ENCODE measurements at places on chromosomes 4 and X. TPM values are rescaled to one million over a fixed set of nuclear protein-coding genes. Genes with fewer than 3 reads are reported as not detected.

Gene GPC4
- 2.0 TPM for total RNA-seq

Gene XAGE1A
- not detected for total RNA-seq

Gene NHSL2
- under 0.01 TPM for total RNA-seq

Gene MAGEB17
- not detected for total RNA-seq

Gene STS
- total RNA-seq: 0.86 TPM

Gene GIMD1
- not detected for total RNA-seq

Gene ADGRG4
- not detected for total RNA-seq

Gene AKAP4
- total RNA-seq: not detected

Gene ERVMER34-1
- total RNA-seq: 4.8 TPM

Gene PDS5A
- total RNA-seq: 49.5 TPM

Gene C4orf54
- total RNA-seq: not detected

Gene FHDC1
- 2.3 TPM for total RNA-seq

Gene AFF2
- not detected for total RNA-seq

Gene MAGEB5
- not detected for total RNA-seq

Gene EPHA5
- total RNA-seq: not detected

Gene FGA
- not detected for total RNA-seq

Gene LANCL3
- 0.70 TPM for total RNA-seq

Measured in hair follicular keratinocyte (primary cell).